ENCODE measurements at places on chromosomes 1 and 21. TPM values are rescaled to one million over a fixed set of nuclear protein-coding genes. Genes with fewer than 3 reads are reported as not detected.

Gene TTC3
- 52.1 TPM for polyA plus RNA-seq

Gene LRRC71
- not detected for polyA plus RNA-seq

Gene RBM34
- polyA plus RNA-seq = 36.1 TPM

Gene DISP3
- 1.5 TPM for polyA plus RNA-seq

Gene RGL1
- 0.09 TPM for polyA plus RNA-seq

Gene TCHHL1
- polyA plus RNA-seq = not detected

Gene LRRIQ3
- 1.1 TPM for polyA plus RNA-seq

Gene OR2T35
- polyA plus RNA-seq = not detected

Gene NOS1AP
- not detected for polyA plus RNA-seq

Gene CCDC30
- 1.4 TPM for polyA plus RNA-seq

Gene BCAN
- not detected for polyA plus RNA-seq

Gene PLA2G2C
- polyA plus RNA-seq = 0.03 TPM

Gene CD1D
- polyA plus RNA-seq = 23.6 TPM

Gene TMEM200B
- not detected for polyA plus RNA-seq

Gene C1orf141
- polyA plus RNA-seq = not detected

Gene TPTE
- not detected for polyA plus RNA-seq

Gene KCNJ9
- not detected for polyA plus RNA-seq

Gene PYHIN1
- 5.5 TPM for polyA plus RNA-seq

Gene APH1A
- polyA plus RNA-seq = 165 TPM

Gene HMGCS2
- not detected for polyA plus RNA-seq

Gene TRPM2
- polyA plus RNA-seq = 5.4 TPM

Gene CBR3
- polyA plus RNA-seq = 1.0 TPM

Gene IGSF21
- polyA plus RNA-seq = not detected

Gene MCOLN2
- 23.9 TPM for polyA plus RNA-seq

Gene AURKAIP1
- polyA plus RNA-seq = 47.3 TPM

Gene KMO
- 29.0 TPM for polyA plus RNA-seq

Gene CLCA4
- polyA plus RNA-seq = not detected

Gene DNAI4
- 0.30 TPM for polyA plus RNA-seq

Gene FMN2
- polyA plus RNA-seq = not detected

Gene LCE6A
- polyA plus RNA-seq = not detected

Gene RCAN3
- polyA plus RNA-seq = 19.3 TPM

Gene GPR137B
- polyA plus RNA-seq = 1.5 TPM

Gene KANK4
- polyA plus RNA-seq = not detected

Gene TMEM39B
- polyA plus RNA-seq = 32.3 TPM

Gene RAB25
- polyA plus RNA-seq = 0.81 TPM

Gene WNT2B
- polyA plus RNA-seq = 0.54 TPM

Gene TACSTD2
- polyA plus RNA-seq = 0.06 TPM

Gene RAB3GAP2
- polyA plus RNA-seq = 19.6 TPM

Gene TIMM17A
- 40.7 TPM for polyA plus RNA-seq

Gene MCOLN3
- 0.04 TPM for polyA plus RNA-seq

Gene PTBP2
- polyA plus RNA-seq = 18.7 TPM

Gene C1orf56
- 2.4 TPM for polyA plus RNA-seq
